Sigmoid colon (tissue), 7 donors: ENCODE measurements at places on chromosomes 2 and 18. TPM values are rescaled to one million over a fixed set of nuclear protein-coding genes. Genes with fewer than 3 reads are reported as not detected.

Gene CFAP65
- polyA plus RNA-seq, result under 0.01 TPM

- no peak overlapping the region for H3K27ac ChIP-seq
- no peak overlapping the region for H3K4me3 ChIP-seq
- no peak for DNase-seq
- H3K4me1 ChIP-seq, result no peaks in the 10 kb centered on the region
- peaks cover 37% of the 10 kb centered on the region for H3K27me3 ChIP-seq
Observed at GRCh38 chr18:74450626-74451025, 6.5 kb downstream of the DIPK1C start.

Gene SMYD5
- 7.8 TPM for polyA plus RNA-seq

DNA sequence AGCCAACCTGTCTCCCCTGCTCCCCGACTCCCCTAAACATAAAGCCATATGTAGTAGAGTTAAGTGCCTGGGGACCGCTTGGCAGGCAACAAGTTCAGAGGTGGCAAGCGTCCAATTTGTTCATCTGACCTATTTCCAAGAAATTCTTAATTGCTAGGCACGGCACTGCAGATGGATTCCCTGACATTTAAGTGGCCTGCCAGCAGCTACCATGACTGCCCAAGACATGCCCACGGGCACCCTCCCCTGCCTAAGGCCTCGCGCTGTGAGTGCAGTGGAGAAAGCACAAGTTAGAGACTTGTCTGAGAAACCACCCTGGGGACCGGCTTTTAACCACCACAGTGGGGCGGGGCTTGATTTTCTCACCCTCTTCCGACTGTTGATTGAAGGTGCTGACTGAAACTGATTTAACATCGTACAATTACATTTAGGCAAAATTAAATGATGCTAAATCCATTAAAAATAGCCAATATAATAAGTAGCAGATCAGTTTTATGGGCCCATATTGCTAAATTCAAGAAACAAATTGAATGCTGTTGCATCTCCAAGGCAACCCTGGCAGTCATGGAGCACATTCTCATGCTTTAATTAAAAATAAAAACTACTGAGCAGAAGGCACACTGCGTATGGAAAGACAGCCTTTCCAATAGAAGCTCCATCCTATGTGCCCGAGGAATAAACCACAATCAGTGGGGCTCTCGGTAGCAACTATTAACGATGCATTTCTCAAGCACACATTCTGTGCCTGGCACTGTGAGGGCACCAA, 163.6 kb upstream of the ACAA2 start:
- H3K27me3 ChIP-seq, result no peaks in the 10 kb centered on the region
- H3K27ac ChIP-seq, result no peak overlapping the region
- H3K4me1 ChIP-seq, result peaks cover 9% of the 10 kb centered on the region
- H3K36me3 ChIP-seq, result no peaks in the 10 kb centered on the region

DNA sequence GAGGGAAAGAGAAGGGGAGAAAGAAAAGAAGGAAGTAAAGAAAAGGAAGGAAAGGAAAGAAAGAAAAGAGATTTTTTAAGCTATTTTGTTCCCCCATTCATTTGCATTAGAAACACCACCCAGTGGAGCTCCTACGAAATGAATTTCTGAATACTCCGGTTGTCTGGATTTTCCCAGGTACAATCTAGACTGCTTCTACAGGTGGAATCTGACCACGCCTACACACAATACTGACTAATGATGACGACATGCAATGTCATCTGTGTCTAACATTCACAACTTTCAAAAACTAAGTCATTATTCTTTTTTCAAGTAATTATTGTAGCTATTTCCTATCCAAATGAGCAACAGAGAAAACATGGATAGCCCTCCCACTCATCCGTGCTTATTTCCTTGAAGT, 121.7 kb downstream of the ZNF516 start:
- H3K27ac ChIP-seq, result no peak overlapping the region
- DNase-seq, result no peak
- peaks cover 11% of the 10 kb centered on the region for H3K36me3 ChIP-seq
- H3K4me1 ChIP-seq, result no peaks in the 10 kb centered on the region

Gene PPP1R7
- 76.3 TPM for polyA plus RNA-seq

DNA sequence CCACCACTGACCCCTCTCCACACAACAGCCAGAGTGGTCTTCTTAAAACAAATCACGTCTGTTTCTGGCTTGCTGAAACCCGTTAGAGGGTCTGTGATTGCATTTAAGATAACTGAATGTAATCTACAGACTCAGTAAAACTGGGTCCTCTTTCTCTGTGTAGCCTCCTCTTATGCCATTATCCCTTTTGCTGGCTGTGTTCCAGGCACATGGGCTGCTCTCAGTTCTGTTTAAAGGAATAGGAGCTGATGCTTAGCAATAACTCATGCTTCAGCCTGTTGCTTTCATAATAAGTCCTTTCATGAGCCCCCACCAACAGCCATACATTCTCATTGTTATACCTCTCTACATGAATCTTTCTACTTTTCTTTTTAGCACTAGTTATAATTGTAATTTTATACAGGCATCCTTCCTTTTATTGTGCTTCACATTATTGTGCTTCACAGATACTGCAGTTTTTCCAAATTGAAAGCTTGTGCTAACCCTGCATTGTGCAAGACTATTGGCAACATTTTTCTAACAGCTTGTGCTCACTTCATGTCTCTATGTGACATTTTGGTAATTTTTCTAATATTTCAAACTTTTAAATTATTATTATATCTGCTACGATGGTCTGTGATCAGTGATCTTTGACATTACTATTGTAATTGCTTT, 782.6 kb downstream of the MBD2 start:
- H3K27ac ChIP-seq, result no peak overlapping the region
- no peak for DNase-seq
- H3K27me3 ChIP-seq, result no peaks in the 10 kb centered on the region
- no peak overlapping the region for H3K4me3 ChIP-seq
- H3K4me1 ChIP-seq, result no peaks in the 10 kb centered on the region

DNA sequence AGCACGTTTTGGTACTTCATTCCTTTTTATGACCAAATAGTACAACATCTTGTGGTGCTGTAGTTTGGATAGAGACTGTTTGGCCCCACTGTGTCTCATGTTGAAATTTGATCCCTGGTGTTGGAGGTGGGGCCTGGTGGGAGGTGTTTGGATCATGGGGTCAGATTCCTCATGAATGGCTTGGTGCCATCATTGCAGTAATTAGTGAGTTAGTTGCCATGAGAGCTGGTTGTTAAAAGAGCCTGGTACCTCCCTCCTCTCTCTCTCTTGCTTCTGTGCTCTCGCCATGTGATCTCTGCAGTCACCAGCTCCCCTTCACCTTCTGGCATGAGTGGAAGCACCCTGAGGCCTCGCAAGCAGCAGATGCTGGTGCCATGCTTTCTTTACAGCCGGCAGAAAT, 50.9 kb downstream of the NCAPH start:
- no peaks in the 10 kb centered on the region for H3K27me3 ChIP-seq
- no peak for DNase-seq
- H3K27ac ChIP-seq, result no peak overlapping the region

- no peak for DNase-seq
- no peaks in the 10 kb centered on the region for H3K27me3 ChIP-seq
- H3K4me1 ChIP-seq, result peaks cover 23% of the 10 kb centered on the region
- no peak overlapping the region for H3K27ac ChIP-seq
Observed at GRCh38 chr2:241300000-241300399, 15.5 kb downstream of the HDLBP start.

DNA sequence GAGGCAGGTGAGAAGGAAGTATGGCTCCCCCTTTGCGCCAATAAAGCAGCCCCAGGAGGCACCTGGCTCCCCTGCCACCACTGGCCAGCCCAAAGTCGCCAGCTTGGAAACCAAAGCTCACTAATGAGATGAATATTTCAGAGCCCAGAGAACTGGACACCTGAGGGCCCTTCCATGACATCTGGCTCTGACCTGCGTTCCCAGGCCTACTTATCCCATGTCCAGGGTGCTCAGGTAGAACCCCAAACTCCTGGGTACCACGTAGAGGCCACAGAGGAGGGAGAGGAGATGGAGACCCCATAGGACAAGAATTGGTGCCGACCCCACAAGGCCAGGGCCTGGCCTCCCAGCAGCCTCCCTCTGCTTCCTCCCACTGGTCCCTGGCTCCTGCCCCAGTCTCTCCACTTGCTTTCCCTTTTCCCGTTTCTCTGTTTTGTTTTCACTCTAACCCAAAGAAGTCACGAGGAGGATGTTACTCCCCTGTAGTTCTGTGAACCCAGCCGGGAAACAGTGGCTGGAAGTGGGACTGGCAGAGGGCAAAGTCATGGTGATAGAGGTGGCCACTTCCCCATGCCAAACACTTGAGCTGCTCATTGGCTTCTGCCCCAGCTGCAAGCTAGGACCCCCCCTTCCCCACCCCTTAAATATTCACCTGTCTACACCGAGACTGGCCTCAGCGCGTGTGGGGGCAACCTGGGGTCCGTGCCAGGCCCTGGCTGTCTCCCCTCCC, 820 bp downstream of the TMBIM1 start:
- peak overlapping the region; percentile 97 for H3K4me3 ChIP-seq
- H3K27me3 ChIP-seq, result no peaks in the 10 kb centered on the region
- peak overlapping the region; percentile 93 for H3K27ac ChIP-seq
- no peaks in the 10 kb centered on the region for H3K36me3 ChIP-seq

DNA sequence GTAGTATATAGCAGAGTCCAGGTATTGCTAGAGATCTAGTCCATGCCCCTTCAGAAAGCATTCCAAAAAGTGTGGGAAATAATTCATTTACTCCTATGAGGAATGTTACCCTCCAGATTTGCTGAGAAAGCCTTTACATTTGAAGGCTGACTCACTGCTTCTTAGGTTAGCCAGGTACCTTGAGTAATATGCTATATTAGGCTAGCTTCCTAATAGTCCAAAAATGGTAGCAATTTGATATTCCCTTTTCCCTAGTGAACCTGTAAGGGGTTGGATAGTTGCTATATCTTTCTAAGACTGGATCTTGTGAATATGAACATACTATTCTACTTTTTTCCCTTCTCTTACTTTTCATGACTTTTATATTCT, 63.6 kb downstream of the SPOPL start:
- H3K36me3 ChIP-seq, result no peaks in the 10 kb centered on the region
- no peaks in the 10 kb centered on the region for H3K27me3 ChIP-seq
- H3K4me1 ChIP-seq, result no peaks in the 10 kb centered on the region
- no peak overlapping the region for H3K27ac ChIP-seq
- no peak overlapping the region for H3K4me3 ChIP-seq

DNA sequence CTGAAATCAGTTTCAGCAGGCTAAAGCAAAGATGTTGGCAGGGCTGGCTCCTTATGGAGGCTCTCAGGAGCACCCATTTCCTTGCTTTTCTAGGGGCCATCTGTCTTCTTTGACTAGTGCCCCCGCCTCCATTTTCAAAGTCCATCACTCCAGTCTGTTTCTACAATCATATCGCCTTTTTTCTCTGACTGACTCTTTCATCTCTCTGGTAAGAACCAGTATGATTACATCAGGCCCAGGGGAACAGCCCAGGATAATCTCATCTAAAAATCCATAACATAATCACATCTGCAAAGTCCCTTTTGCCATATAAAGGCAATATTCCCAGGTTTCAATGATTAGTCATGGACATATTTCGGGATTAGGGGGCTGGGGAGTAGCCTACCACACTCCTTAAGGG, 57.0 kb downstream of the CUL3 start:
- H3K27me3 ChIP-seq, result no peaks in the 10 kb centered on the region
- DNase-seq, result no peak
- no peak overlapping the region for H3K4me3 ChIP-seq
- no peaks in the 10 kb centered on the region for H3K36me3 ChIP-seq

GRCh38 chr2:185806783-185807182, 68.2 kb downstream of the FSIP2 start:
- no peak overlapping the region for H3K4me3 ChIP-seq
- no peaks in the 10 kb centered on the region for H3K4me1 ChIP-seq
- H3K27ac ChIP-seq, result no peak overlapping the region
- H3K36me3 ChIP-seq, result no peaks in the 10 kb centered on the region

DNA sequence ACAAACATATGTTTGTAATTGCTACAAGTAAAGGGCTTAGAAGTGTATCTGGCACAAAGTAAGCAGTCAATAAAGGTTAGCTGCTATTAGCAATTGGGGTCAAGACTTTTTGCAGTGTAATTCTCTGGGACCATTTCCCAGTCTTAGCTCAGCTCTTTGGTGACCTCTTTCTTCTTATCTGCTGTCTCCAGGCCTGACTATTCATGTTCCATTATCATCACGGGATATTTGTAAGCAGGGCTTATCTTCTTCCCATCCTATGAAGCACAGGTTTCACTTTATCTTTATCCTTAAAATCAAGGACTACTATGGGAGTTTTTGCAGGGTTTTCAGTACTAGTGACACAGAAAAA, 131.7 kb downstream of the DOCK10 start:
- no peak overlapping the region for H3K4me3 ChIP-seq
- peak overlapping the region; percentile 1 for H3K27ac ChIP-seq
- no peaks in the 10 kb centered on the region for H3K27me3 ChIP-seq
- H3K4me1 ChIP-seq, result peaks cover 3% of the 10 kb centered on the region

DNA sequence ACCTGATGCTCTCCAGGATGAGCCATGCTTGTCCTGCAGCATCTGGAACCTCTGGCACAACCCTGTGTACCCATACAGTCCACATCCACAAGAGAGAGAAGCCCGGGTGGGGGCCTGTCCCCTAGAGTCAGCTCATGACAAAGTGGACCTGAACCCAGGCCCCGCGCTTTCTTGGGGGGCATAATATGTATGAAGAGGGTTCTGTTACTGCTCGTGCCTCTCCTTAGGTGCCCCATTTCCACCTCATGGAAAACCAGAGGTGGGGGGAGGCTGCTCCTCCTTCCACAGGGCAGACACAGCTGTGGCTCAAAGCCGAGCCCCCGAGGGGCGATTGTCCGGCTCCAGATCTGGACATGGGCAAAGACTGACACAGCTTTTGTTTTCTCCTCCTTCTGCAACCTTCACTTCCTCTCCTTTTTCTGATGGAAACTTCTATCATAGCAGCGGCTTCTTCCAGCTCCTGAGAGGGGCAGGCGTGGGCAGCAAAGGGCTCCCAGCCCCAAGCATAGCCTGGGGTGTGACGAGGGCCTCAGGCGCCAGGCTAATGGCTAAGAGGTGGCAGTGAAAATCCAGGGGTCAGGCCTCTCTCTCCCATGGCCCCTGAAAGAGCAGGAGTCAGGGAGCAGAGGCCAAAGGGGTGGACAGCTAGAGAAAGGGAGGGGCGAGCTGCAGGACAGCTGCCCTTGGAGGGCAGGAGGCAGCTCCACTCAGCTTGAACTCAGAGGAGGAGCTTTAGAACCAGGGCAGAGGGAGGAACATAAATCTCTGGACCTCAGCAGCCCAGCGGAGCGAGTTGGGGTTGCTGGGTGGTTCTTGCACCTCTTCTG, 155.5 kb downstream of the ZFP36L2 start:
- DNase-seq, result no peak
- H3K27me3 ChIP-seq, result no peaks in the 10 kb centered on the region
- H3K4me3 ChIP-seq, result no peak overlapping the region
- peak overlapping the region; percentile 68 for H3K27ac ChIP-seq
- H3K4me1 ChIP-seq, result no peaks in the 10 kb centered on the region

Gene ACADL
- polyA plus RNA-seq, result not detected

GRCh38 chr2:213751446-213751845, 467.2 kb downstream of the SPAG16 start:
- DNase-seq, result no peak
- H3K4me3 ChIP-seq, result no peak overlapping the region
- H3K27ac ChIP-seq, result no peak overlapping the region
- no peaks in the 10 kb centered on the region for H3K27me3 ChIP-seq

GRCh38 chr2:149068996-149069888, 30.7 kb downstream of the LYPD6B start:
- H3K4me3 ChIP-seq, result no peak overlapping the region
- no peaks in the 10 kb centered on the region for H3K36me3 ChIP-seq
- peaks cover 10% of the 10 kb centered on the region for H3K4me1 ChIP-seq
- H3K27me3 ChIP-seq, result no peaks in the 10 kb centered on the region
- no peak for DNase-seq

Gene FAM237A
- not detected for polyA plus RNA-seq

- no peaks in the 10 kb centered on the region for H3K4me1 ChIP-seq
- H3K27me3 ChIP-seq, result no peaks in the 10 kb centered on the region
- H3K36me3 ChIP-seq, result no peaks in the 10 kb centered on the region
- peak; percentile 20 for DNase-seq
- H3K4me3 ChIP-seq, result no peak overlapping the region
Observed at GRCh38 chr2:235157746-235158482, 206.1 kb downstream of the SH3BP4 start.
